ENCODE measurements at places on chromosomes 7 and 10.

DNA sequence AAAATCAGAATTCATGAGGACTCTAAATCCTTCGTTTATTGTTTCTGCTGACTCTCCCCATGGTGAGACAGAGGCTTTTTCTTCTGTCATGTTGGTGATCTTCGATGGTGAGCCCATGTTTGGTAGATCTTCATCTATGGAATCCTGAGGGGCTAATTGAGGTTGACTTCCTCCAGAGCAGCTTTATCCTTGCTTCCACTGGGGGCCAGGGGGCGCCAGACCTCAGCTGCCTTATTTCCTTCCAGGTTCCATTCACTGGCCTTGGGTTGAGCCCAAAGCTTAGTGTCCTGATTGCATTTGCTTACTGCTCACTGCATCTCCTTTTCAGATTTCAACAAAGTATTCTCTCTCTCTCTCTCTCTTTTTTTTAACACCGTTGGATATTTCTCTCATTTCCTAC is 80.7 kb downstream of the GCC1 start:
- no peak for DNase-seq

GRCh38 chr7:37970211-37970610 is 49.8 kb downstream of the EPDR1 start:
- no peak for DNase-seq

DNA sequence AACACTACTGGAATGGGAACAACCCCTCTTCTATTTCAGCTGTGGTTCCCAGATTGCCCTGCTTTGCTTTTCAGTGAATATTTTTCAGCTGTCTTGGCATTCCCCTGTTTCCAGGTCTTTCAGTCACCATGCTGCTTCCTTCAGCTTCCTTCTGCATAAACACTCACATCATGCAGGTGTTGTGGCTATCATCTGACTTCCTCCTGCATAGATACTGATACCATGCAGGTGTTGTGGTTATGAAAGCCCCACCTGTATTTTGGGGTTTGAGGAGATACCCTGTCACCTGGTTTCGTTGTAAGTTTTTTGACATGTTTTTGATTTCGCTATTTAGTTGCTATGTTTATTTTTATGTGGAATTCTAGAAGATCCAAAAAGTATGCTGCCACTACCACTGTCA is 71.5 kb downstream of the SLC35B4 start:
- no peak for DNase-seq

DNA sequence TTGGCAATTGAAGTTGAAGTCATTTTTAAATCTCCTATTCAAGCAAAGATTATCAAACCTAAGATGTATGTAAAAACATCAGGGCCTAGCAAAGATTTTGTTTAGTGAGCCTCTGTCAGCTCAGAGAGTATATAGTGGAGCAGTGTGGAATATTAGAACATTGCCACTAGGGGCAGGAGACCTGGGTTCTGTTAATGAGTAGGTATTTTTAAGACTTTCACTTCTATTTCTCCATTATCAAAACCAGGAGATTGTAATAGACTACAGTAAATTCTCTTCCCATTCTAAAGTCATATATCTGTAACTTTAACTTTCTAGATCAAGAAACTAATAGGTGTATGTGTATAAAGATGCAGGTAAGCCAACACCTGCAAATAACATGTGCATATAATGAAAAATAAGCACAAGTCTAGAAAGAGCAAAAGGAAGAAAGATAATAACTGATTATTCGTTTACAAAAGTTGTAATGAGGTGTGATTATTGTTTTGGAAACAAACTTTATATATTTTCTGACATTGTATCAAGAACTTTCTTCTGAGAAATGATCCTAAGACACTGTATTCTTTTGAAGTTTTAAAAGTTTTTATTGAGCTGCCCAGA is 64.4 kb downstream of the KCND2 start:
- no peak for DNase-seq

GRCh38 chr7:19587291-19587690 is 121.5 kb downstream of the POLR1F start:
- no peak for DNase-seq

DNA sequence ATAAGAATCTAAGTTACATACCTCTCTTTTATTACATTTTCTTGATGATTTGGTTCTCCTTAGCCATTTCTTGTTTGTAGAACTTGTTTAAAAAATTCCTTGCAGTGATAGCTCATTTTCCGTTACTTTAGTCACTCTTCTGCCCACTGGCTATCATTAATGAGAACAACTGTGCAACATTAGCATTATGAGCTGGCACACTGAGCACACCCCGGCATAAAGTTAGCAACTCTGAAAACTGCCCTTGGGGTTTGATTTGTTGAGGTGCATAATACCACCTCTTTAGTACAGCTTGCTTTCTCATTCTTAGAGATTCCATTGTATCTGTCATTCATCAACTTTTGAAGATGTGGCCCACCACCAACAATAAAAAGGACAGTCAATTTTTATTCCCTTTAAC is 87.6 kb upstream of the ADCY1 start:
- no peak for DNase-seq

- no peak for DNase-seq
Observed at GRCh38 chr7:105352018-105352612, 36.6 kb downstream of the SRPK2 start.

- no peak for DNase-seq
Observed at GRCh38 chr7:28990200-28990960, 32.2 kb upstream of the TRIL start.

DNA sequence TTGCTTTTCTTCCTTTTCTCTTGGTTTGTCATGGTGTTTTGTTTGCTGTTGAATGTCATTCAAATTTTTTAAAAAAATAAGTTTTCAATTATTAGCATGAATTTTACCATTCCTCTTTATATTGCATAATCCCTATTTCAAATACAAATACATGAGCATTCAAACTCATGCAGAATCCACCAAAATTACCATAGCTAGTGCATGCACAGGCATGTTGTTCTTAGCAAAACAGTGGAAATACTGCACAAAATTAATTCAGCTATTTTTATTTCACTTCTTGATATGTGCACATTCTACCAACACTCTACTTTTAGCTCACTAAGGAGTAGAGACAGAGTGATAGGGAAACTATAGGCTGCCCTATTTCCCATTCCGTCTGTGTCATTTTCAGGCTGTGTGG is 670.1 kb upstream of the LRRN3 start:
- DNase-seq: no peak

- DNase-seq: no peak
Observed at GRCh38 chr10:16737420-16737819, 79.8 kb downstream of the RSU1 start.

DNA sequence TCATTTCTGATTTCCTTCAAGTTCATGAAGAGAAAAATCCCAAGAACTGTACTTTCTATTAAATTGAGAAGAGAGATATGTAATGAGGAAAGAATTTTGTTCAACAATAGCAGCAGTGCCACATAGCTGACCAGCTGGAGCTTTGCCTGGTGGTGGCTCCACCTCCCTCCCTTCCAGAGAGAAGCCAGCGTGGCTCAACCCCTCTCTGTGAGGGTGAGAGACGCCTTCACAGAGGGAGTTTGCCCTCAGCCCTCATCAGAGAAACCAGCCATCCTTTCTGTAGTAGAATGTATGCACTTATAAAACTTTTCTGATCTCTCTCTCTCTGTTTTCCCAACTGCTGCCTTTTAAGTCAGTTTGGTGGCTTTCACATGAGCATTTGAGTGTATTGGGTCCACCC is 20.5 kb upstream of the COL1A2 start:
- no peak for DNase-seq

DNA sequence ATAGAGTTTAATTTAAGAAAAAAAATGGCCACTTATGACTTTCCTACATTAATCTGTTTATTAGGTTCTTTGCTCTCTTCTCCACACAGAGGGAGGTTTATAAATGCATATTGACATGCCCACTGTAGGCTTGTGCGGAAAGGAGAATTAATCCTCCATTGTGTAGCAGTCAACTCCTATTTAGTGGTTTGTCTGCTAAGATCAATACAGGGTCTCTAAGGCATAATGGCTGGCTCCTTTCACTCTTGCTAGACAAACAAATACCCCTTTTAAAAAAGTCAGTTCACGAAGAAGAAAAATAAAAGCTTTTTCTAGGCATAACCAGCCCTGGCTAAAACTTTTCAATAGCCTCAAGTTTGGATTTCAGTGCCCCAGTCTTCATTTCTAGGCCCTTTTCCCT is 141.6 kb downstream of the TSPAN12 start:
- DNase-seq: no peak

- no peak for DNase-seq
Observed at GRCh38 chr7:151592868-151593486, 73.3 kb upstream of the RHEB start.

DNA sequence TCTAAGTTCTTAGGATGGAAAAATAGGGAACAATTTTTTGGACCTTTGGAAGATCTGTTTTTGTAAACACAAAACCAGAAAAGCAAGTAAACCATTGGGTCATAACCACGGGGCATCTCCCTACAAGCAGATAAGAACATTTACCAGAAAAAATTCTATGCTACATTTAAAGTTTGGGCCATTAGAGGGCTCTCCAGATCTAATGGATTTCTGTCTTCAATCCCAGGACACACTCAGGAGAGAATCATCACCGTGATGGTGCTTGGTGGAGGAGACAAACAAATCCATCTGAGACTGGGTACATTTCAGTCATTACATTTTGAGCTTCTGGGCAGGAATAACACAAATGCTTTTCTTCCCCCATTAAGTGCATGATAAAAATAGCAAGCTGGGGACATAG is 178.4 kb upstream of the TARP start:
- peak; percentile 66 for DNase-seq

GRCh38 chr7:20350996-20351692 is 20.4 kb downstream of the ITGB8 start:
- no peak for DNase-seq

DNA sequence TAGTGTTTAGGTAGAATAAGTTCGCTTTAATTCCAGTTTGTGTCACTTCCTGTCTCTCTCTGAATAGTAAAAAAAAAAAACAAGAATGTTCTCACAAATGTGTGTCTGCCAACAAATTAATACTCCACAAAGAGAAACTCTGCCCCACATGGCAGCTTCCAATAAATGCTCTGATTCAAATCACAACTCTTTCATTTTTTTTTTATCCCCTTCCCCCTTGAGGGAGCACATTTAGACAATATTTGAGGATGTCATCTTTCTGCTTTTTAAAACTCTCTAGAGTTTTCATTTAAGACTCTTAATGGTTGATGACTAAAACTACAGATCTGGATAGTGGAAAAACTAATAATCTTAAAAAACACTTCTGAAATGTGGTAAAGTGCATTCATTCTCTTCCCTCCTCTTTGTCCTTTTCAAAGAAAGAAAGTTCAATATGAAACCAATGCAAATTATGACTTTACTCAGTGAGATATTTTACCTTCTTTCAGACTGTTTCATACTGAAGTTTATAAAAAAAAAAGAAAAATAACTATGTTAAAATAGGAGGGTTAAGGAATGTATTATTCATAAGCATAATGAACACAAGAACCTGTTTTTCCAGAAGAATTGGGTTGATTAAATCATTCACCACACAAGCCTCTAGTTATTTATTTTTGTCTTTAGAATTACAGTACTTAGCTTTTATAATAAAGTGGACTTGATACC is 42.3 kb downstream of the ARID5B start:
- DNase-seq: no peak

DNA sequence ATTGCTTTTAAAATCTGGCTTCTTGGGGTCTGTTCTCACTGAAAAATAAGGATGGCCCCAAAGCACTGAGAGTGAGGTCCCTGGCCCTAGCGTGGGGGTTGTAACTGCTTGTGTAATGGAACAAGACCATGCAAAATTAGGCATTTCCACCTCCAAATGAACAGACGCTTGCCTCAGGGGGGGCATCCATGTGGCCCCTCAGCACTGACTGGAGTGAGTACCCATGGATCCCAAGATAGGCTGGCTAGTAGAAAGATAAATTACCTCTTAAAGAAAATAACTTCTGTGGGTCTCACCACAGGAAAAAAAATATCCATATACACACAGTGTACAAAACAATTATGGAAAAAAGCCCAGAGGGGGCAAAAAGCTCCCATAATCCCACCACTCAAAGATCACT is 15.2 kb upstream of the CPA1 start:
- no peak for DNase-seq

GRCh38 chr7:105213611-105214010 is 175.1 kb downstream of the SRPK2 start:
- no peak for DNase-seq

- DNase-seq: no peak
Observed at GRCh38 chr7:15837306-15837950, 150.9 kb upstream of the MEOX2 start.

DNA sequence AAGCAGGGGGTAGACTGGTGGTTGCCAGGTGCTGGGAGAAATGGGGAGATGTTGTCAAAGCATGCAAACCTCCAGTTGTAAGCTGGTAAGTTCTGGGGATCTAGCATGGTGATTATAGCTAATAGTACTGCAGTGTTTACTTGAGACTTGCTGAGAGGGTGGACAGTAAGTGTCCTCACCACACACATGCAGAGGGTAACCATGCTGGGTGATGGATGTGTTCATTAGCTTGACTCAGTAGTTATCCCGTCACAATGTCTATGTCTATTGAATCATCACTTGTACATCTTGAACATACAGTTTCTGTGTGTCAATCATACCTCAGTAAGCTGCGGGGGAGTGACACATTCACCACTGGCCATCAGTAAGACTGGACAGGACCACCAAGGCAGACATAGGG is 42.1 kb downstream of the GSDME start:
- DNase-seq: no peak

- DNase-seq: no peak
Observed at GRCh38 chr10:93131986-93132385, 58.3 kb downstream of the CYP26A1 start.

- no peak for DNase-seq
Observed at GRCh38 chr10:109875151-109875568, 48.2 kb downstream of the XPNPEP1 start.

GRCh38 chr10:70662362-70663220 is 9.7 kb upstream of the ADAMTS14 start:
- DNase-seq: no peak

DNA sequence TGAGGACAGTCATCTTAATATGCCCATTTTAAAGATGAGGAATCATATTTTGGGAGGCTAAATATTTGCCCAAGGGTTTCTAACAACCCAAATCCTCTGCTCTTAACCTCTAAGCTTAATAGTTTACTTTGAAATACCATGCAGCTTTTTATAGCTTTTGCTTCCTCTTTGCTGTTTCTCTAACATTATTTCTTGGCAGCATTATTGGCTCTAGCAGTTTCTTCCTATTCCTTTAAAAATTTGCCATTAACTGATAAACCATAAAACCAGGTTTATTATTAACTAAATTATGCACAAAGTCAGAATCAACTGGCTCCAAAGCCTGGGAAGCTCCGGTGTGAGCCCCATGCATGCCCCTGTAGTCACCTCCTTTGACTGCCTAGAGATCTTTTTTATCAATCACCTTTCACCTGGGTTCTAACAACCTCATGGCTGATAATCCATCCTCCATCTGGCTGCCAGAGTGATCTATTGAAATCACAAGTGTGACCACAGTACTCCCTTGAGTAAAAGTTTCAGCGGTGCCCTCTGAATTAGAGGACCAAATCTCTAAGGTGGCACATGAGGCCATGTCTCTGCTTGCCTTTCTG is 62.4 kb downstream of the ITGB8 start:
- no peak for DNase-seq

- no peak for DNase-seq
Observed at GRCh38 chr7:73585196-73585595, 6.8 kb upstream of the TBL2 start.

- no peak for DNase-seq
Observed at GRCh38 chr10:62057850-62058249, 156.4 kb downstream of the ARID5B start.

Data from NCI-H1092 treated with DMSO at 0.1 percent for 48 hours (cell line).